Stimulated activated memory B cell treated with anti-CD40 and anti-IgM and Interleukin-4, amounts not matched to agents 10 μg/mL and 1 μg/mL and 100 μg/mL, for 72 hours (primary cell): ENCODE measurements at places on chromosomes 6 and 20.
A peak's percentile ranks its signal among the peaks of the same experiment; 100 is the strongest.

DNA sequence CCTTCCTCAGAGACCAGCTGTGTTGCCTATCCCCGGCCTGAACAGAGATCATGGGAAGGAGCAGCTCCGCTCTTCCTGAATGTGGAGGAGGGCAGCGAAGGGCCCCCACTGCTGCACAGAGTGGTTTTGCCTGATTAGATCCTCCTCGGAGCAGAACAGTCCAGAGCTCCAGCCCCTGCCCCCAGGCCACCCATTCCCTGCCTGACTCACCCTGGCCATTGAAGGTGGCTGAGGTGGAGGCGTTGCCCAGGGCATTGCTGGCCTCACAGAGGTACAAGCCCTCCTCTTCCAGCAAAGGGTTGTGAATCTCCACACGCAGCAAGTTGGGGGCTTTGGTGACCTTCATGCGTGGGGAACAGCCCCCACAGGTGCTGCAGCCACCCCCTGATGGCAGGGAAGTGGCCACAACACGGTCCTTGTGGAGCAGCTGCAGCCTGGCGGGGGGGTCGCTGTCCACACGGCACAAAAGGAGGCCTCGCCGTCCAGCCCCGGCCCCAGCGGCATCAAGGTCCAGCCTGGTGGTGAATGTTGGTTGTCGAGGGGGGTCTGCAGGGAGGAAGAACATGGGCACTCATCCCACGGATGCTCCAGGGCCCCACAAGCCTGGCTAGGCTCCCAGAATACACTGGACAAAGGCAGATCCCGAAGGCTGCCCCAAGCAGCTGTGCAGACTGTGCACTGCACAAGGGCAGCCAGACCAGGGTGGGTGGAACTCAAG, 14.7 kb downstream of the SIGLEC1 start:
- ATAC-seq, result no peak

DNA sequence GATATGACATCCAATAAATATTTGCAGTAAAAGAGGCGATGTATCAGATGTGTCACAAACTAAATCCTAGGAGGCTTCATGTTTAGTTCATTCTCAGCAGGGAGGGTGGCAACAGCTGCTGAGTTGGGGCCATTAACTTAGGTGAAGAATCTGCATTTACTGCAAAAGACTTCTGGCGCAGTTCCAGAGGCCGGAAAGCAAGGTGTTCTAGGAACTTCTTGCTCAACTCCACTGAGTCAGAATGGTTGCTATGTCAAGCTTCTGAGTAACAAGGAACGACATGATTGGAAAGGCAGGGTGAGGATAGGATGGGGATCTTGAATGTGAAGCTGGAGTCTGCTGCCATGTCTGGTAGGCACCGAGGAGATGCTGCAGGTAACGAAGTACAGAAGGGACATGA, 11.7 kb downstream of the ADNP start:
- ATAC-seq, result no peak

DNA sequence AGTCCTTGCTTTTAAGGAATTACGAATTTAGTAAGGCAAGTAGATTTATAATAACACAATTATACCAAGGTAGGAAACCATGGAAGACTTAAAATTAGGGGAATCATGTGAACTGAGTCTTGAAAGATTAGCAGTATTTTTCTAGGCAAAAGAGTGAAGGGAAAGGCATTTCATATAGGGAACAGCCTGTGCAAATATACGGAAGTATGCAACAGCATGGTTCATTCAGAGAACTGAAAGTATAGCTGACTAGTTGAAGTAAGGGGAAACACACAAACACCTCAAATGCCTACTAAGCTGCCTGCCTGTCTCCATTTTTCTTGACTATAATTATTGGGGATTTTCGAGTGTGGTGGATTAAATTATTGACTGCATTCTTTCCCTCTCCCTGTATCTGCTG, 39.0 kb upstream of the ECHDC1 start:
- ATAC-seq, result no peak

DNA sequence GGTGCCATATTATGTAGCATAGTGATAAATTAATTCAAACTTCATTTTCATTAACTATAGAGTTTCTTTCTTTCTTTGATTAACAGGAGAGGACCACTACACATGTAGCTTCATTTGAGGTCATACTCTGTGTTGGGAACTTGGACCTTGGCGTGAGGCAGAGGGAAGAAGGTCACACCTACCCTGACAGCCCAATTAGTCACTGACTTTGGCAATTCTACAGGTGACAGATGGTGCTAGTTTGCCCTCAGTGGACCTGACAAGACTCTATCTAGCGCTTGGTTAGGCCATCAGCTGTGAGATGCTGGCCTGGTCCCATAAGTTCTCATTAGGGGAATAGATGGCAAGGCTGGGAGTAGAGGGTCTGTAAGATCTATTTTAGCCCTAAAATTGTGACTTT, 14.2 kb downstream of the SLX4IP start:
- ATAC-seq, result no peak

DNA sequence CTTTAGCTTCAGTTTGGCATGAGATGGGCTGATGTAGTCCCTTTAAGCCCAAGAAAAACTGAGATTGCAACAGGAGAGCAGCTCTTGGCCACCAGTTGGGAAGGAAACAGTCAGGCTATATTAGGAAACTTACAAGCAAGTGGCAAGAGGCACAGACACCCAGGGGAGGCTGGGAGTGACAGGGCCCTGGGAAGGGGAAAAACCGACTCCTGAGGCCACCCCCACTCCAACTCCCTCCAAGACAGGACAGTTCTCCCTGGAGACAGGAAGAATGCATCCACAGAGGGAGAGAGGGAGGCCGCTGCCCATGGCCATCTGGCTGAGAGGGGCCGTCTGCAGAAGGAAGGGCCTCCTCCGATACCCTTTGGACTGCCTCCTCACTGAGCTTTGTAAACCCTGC, 20.5 kb downstream of the JPH2 start:
- peak; percentile 51 for ATAC-seq

DNA sequence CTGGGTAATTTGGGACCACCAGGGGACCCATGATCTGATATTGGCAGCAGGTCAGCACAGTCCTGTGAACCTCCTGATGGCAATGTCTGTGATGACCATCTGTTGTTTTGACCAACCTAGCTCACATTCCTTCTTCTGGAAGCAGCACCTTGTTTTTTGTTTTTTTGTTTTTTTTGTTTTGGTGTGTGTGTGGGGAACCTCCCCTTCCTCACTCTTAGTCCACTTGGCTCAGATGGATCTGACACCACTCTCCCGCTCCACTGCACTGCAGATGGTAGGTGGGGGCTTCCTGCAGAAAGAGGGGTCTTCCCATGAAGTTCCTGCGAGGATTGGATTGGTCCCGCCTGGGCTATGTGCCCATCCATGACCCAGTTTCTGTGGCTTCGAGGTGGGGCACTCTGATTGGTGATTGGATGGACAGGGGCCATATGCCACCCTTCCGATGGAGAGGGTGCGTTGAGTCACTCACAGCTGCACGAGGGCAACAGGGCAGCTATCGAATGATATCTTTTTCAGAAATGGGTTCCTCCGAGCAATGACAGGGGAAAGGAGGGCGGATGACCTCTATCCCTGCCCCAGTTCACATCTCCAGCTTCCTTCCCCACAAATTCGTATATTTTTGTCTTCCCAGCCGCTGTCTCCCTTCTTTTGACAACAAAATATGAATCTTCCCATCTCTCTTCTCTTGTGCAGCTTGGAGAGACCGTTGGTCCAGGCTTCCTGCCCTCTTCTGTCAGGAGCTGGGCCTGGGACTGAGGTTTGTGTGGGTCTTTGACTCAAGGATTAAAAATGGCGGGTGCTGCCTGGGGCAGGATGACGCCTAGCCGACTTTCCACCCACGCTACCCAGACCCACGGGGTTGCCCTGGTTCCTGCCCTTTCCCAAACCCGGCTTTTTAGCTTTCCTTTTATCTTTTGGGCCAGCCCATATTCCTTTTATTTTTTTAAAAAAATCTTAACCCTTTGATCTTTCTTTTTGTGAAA, 132.1 kb upstream of the KCNG1 start:
- no peak for ATAC-seq

- ATAC-seq, result no peak
These were observed 119.6 kb upstream of the MTHFD1L start for GRCh38 chr6:150745896-150746295.

- no peak for ATAC-seq
These were observed 25.5 kb downstream of the C20orf173 start for GRCh38 chr20:35503841-35504561.

DNA sequence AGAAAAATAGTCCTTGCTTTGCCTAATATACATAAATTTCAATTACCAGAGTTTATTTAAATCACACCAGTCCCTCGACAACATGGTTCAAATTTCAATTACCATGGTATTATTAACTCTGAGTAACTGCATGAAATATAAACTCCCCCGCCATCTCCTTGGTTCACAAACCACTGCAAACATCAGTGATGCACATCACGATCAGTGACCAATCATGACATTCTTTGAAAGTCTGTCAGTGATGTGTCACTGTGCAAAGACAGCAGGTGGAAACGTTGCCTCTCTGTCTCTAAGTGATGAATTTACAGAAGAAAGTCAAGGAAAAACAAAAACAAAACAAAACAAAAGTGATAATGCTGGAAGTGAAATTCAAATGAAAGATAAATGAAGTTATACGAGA, 86.7 kb downstream of the TASP1 start:
- ATAC-seq, result no peak

DNA sequence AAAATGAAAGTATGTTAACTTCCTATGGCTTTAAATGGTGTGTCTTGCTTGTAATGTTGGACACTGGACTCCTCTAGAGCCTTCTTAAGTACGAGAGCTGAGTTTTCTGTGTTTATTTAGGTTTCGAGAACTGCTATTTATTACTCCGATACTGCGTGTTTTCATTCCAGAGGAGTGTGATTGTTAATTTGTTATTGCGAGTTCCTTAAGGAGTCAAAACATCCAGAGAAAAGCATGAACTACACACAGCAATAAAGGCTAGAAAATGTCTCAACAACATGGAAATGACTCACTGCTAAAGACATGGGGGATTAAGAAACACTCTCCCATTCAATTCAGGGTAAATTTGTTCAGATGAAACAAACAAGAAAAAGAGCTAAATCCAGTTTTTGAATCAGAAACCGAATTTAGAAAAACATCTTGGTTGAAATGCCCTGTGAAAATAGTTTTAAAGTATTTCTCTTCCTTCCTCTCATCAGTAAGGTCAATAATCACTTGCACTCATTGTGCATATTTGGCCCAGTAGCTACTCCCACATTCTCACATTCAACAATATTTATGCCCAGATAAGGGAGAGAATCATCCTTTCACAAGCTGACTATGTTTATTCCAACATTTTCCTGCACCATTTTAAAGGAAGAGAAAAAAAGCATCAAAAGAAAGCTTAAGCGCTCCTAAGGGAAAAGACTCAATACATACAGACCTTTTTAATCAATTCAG, 36.0 kb downstream of the ATXN1 start:
- ATAC-seq, result no peak

DNA sequence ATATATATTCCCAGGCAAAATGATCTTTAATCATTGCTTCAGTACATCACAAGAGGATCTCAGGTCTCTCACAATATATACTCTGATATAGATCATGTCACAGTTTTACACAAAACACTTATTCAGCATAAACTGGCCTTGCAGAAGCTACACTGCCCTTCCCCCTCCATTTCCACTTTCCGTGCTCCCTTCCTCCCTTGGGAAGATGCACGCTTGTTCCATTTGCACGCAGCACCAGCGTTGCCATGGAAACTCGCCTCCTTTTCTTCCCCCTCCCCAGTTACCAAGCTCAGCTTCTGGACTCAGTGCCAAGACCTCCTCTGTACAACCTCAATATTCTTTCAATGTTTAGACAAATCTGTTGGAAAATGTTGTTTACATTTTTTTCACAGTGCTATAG, 154.6 kb downstream of the RFPL4B start:
- ATAC-seq, result no peak

- no peak for ATAC-seq
These were observed 464.3 kb downstream of the EPM2A start for GRCh38 chr6:145271040-145271439.

GRCh38 chr6:3157131-3157933, at the start of gene TUBB2A:
Gene TUBB2A, minus strand, starts transcription at chr6:3157544. Its CDS starts 81 bp downstream, at chr6:3157463.
- peak; percentile 91 for ATAC-seq

DNA sequence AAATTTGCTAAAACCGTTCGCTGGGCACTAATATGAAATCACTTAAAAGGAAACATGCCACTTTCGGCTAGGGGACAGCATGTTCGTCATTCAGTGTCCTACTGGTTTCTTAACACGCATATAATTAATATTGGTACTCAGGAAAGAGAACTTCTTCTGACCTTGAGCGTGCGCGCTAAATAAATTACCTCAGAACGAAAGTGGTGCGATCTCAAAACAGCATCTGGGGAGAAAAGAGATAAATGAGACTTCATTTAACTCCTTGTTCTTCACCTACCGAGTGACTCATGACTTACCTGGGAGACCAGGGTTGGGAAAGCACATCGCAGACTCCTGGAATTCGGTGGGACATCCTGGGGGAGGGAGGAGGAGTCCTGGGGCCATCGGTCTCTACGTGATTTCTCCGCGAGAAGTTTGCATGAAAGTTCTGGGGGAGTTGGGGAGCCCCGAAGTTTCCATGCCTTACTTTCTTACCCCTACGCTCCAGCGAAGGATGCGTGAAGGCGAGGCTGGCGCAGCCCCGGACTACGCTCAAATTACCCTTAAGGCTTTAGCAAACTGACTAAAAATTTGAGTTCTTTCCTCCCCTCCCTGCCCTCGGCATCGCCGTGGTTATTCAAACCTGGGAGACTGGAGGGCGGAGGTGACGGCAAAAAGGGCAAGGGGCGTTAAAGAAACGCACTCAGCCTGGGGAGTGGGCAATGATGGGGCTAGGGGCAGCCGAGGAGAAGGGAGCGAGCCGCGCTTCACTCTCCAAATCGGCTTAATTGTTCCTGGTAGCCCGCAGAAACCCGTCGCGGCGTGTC, 1.1 kb upstream of the BEND6 start:
- ATAC-seq, result peak; percentile 67

DNA sequence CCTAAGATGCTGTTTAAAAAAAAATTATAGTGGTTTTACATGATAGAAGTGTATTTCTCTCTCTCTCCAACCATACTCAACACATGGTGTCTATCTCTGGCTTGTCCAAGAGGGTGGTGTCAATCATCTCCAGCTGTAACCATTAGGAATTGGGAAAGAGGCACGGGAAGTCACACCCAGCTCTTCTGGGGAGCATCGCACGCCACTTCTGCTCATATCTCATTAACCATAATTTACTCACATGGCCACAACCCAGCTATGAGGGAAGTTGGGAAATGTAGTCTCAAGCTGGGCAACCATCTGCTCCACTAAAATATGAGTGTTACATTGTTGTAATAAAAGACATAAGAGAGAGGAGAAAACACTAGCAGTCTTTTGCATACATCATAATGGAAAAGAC, 30.4 kb upstream of the TSHZ2 start:
- ATAC-seq, result no peak

- ATAC-seq, result no peak
These were observed 1285.5 kb upstream of the GJE1 start for GRCh38 chr6:140847262-140847645.

GRCh38 chr6:52620906-52621190, 44.0 kb upstream of the TRAM2 start:
- ATAC-seq, result no peak

GRCh38 chr20:37277253-37277593, 12.2 kb upstream of the MANBAL start:
- no peak for ATAC-seq

DNA sequence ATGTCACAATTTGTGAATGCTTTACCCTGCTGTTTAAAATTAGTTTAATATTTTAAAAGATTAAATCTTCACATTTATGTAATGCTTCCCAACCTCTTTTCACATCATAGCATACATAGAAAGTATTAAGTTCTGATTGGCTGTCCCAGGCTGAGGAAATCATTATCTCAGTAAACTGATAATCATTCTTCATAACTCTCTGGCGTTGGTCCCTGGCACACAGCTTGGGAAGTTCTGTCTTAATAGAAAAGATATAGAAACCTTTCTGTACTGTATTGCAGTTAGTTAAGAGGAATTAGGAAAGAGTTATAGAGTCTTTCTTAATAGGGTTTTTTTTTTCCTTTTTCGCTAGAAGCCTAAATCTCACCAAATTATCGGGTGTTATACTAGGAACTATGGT, 85.4 kb downstream of the CBFA2T2 start:
- ATAC-seq, result no peak
